GOT3 (cell line): ENCODE measurements at places on chromosomes 2 and 18.

DNA sequence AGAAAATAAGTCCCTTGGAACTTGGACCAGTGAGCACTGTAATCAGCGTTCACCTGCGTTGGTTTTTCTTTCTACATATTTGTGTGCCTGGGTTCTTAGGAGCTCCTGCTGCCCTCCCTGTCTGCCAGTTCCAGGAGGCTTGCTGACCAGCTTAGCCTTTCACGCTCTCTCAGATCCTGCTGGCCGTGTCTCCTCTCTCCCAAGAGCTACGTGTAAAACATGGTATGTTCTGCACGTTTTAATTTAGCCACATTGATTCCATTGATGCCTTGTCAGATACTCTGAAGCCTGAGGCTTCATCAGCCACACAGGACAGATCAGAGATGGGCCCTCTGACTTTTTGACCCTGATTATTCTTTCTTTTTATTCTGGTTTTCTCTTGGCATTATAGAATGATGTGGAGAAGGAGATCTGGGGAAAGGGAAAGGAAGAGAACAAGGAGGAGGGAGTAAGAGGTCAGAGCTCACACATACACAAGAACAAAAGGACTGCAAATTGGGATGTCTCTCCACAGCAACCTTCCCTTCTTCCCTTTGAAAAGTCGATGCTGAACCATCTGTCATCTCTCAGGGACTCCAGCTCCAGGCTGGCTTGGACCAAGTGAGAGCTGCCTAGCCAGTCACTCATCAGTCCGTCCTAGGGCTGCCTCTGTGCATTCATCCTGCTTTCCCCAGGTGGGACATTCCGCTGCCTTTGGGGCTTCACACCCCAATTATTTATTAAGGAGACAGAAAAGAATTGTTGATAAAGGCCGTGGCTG, 152.8 kb downstream of the PIK3C3 start:
- DNase-seq: no peak

- no peak for DNase-seq
Measured at GRCh38 chr18:2400701-2401196, 170.6 kb downstream of the METTL4 start.

GRCh38 chr2:48197618-48198017, 291.3 kb upstream of the FBXO11 start:
- DNase-seq: no peak

- DNase-seq: no peak
Measured at GRCh38 chr18:7562491-7562890, 4.6 kb upstream of the PTPRM start.

- no peak for DNase-seq
Measured at GRCh38 chr2:102771114-102771513, 9.3 kb downstream of the TMEM182 start.

- DNase-seq: no peak
Measured at GRCh38 chr18:8987241-8987640, 115.3 kb upstream of the NDUFV2 start.

- DNase-seq: no peak
Measured at GRCh38 chr2:219514196-219514761, at the start of gene ASIC4. ASIC4 (plus strand) TSS chr2:219514482; CDS start chr2:219514725, 243 bp downstream.

DNA sequence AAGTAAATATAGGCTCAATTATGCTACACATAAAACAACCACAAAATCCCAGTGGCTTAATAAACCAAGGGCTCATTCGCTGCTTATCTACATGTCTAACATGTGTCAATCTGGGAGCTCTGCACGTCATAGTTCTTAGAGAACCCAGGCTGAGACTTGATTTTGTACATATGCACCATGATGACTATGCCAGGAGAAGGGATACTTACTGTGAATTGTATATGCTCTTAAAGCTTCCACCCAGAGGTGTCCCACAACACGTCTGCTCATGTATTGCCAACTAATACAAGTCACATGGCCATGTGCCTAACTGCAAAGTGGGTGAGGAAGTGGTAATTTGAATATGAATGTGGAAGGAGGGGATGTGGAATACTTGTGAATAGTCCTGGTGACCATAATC, 262.1 kb downstream of the CPS1 start:
- no peak for DNase-seq

DNA sequence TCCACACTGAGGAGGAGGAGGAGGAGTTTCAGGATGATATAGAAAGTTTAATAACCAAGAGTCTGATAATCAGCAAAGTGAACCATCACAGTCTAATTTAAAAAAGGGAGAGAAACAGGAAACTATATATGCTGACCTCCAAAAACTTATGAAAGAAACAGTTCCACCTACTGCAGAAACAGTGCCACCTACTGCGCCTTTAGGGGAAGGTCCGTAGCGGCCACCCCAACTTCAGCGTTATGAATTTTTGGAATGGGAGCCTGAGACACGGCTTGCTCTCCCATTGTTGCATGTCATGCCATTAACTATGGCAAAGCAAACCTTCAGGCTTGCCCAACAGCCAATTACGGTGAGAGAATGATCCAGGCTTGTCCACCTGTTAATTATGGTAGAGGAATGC, 1719.2 kb upstream of the LRRTM1 start:
- DNase-seq: no peak

- no peak for DNase-seq
Measured at GRCh38 chr2:10597956-10598355, 91.8 kb downstream of the NOL10 start.

DNA sequence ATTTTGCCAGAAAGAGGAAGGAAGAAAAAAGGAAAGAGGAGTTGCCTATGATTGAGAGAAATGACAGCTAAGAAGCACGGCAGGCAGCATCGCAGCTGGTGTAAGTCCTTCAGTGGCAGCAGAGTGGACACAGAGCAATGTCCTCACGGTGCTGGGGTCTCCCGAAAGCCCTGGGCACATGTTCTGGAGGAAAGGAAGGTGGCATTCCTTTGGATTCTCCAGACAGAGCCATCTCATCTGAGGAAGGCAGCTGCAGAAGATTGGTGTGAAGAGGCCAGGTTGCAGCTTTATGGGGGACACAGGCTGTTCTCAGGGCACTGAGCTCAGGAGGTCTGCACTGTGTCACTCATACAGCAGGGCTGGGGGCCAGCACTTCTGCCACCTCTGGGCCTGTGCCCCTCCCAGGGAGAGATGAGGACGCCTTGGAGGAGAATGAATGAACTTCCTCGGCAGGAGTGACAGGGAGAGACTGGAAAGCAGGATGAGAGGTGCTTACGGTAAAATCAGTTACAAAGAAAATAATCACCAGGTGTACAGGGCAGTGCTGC, 252.0 kb upstream of the MYT1L start:
- no peak for DNase-seq

GRCh38 chr18:43236921-43237320, 40.4 kb downstream of the SYT4 start:
- no peak for DNase-seq

- no peak for DNase-seq
Measured at GRCh38 chr2:61922714-61923113, 17.2 kb downstream of the COMMD1 start.

GRCh38 chr18:6917072-6917471, 187.6 kb downstream of the ARHGAP28 start:
- DNase-seq: no peak

GRCh38 chr18:79641722-79642497, 37.7 kb upstream of the CTDP1 start:
- DNase-seq: no peak

DNA sequence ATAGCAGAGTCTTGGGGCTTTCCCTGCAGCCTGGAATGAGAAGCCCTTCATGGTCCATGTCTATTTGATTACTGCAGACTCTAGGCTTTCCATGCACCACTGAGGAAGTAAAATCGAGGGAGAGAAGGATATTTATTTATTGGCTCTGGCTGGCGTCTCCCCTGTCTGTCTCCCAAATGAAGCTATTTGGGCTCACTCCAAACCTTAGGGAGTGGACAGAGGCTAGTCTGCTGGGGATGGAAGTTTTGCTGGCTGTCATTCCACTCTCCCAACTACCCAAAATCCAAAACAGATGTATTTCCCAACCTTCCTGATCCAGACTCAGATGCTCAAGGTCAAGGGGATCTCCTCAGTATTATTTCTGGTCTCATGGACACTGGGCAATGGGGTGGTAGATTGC, 33.7 kb downstream of the TMEM17 start:
- no peak for DNase-seq

GRCh38 chr2:137291836-137292570, 526.7 kb downstream of the THSD7B start:
- no peak for DNase-seq

DNA sequence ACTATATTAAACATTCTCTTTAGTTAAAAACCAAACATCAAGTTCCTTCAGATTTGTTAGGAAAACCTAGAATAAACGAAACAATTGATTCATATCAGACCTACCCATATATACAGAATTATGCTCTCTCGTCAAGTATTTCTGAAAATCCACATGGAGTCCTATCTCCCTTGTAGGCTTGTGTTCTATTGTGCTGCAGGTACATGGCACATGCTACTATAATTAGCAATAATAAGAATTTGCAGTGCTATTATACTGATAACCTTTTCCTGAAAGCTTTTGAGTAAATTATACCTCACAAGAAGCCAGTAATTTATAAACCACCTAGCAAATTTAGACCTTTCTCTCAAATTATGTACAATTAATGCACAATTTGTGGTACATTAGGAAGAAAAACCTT, 158.6 kb upstream of the STK17B start:
- no peak for DNase-seq
